Mesenteric fat pad (tissue), 1 donor: ENCODE measurements at places on chromosomes 12 and 14.

DNA sequence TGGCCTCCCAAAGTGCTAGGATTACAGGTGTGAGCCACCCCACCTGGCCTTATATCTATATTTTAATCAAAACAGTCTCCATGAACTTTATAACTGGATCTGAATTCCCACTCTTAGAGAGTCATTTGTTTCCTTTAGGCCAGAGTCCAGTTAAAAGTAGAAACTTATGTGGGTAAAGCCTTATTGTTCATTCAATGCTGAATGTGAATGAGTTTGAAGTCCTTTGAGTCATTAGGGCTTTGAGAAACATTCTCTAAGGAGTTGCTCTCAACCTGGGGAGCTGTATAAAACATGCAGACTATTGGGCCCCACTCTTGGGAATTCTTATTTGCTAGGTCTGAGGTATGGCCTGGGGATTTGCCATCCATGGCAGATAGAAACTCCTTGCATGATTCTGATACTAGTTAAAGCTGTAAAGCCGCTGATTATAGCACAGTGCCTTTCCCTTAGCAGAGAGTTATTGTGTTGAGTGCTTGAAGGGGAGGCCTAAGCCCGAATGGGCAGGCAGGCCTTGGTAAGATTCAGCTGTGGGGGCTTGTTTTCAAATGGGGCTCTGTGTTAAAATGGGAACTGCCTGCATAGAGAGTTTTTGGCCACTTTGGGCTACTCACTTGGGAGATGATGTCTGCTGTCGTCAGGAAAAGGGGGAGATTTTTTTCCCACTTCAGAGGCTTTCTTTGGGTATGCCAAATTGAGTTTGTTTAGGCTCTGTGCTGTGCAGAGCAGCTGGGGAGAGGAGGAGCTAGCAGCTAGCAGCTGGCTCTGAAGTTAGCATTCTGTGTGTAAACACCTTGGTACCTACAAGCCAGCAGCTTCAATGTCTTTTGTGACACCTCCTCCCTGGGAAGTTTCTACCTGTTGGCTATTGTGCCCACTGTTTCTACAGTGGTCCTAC, 117.5 kb downstream of the DACT1 start:
- DNase-seq: no peak

DNA sequence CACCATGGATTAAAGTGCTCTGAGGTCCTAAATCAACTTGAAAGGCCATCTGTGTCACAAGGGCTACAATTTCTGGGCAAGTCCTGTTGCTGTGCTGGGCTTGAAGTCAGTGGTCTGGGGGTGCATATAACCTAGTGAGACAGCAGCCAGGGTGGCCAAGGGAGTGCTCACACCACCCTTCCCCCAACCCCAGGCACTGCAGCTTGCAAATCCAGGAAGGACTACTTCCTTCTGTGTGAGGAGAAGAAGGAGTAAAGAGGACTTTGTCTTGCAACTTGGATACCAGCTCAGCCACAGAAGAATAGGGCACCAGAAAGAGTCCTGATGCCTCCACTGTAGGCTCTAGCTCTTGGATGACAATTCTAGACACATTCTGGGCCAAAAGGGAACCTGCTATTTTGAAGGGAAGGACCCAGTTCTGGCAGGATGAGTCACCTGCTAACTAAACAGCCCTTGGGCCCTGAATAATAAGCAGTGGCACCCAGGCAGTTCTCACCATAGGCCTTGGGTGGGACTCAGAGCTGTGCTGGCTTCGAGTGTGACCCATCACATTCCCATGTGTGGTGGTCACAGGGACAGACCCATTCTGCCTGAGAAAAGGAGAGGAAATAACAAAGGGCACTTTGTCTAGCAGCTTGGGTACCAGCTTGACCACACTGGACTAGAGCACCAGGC, 32.6 kb upstream of the DHRS7 start:
- no peak for DNase-seq

DNA sequence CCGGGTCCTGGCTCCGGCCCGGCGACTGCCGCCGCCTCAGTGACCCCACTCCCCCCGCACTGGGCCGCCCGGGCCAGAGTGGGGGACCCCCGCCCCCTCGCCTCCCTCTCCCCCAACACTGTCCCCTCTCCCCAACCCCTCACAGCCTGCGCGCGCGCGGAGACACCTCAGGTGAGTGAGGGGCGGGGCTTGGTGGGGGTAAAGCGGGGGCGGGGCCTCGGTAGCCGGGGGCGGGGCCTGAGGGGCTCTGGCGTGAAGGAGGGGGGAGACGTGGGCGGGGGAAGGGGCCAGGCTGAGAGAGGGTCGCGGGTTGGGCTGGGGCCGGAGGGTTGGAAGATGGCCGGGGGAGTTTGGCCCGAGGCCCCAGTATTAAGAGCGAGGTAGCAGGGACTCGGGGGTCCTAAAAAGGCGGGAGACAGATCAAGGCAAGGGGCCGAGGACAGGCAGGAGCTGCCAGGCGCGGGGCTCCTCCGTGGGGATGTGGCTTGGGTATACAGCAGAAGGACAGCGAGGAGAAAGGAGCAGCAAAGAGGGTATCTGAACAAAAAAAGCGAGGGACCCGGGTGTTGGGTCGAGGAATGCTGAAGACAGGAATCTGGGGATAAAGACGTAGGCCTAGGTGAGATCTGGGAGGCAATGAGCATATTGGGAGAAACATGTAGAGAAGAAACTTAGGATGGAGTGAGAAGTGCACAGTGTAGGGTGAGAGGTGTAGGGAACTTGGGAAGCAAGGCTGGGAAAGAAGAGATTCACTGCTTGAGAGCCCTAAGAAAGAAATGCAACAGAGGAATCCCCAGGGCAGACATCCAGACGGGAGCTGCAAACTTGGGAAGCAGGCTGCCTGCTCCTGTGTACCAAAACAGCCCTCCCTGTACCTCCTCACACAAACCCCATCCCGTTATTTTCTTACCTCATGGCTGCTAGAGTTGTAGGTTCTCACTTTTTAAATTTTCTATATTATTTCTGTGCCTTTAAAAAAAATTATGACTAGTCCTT, 10.8 kb downstream of the SUOX start:
- no peak for DNase-seq

GRCh38 chr12:23139026-23139425, 514.1 kb downstream of the ETNK1 start:
- no peak for DNase-seq

DNA sequence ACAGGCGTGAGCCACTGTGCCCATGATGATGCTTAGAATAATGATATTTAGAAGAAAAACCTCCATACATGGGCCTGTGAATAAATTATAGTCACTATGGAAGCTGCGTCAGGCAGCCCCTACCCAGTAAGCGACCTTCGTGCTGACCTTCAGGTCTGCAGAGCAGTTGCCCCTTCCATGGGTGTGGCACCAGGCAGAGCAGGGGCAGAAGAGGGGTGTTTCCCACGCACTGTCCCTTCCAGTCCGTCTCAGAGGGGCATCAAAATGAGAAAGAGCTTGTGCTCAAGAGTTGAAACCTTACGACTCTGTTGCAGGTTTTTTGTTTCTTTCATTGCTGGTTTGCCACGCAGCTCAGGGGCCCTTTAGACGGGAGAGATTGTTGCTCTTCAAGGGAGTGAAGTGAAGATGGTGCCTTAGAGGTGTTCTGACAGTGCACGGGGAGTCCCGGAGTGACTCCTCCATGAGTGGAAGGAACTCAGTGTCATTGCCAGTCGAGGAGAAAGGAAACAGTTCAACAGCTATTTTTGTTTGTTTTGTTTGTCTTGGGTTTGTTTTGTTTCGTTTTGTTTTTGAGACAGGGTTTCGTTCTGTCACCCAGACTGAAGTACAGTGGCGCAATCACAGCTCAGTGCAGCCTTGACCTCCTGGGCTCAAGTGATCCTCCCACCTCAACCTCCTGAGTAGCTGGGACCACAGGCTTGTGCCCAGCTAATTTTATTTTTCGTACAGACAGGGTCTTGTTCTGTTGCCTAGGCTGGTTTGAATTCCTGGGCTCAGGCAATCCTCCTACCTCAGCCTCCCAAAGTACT, 13.9 kb downstream of the CKB start:
- DNase-seq: no peak
